Lower lobe of right lung (tissue), 2 donors: ENCODE measurements at places on chromosomes 11 and 22.

GRCh38 chr11:12285106-12285505 is 92.3 kb upstream of the PARVA start:
- DNase-seq: no peak

DNA sequence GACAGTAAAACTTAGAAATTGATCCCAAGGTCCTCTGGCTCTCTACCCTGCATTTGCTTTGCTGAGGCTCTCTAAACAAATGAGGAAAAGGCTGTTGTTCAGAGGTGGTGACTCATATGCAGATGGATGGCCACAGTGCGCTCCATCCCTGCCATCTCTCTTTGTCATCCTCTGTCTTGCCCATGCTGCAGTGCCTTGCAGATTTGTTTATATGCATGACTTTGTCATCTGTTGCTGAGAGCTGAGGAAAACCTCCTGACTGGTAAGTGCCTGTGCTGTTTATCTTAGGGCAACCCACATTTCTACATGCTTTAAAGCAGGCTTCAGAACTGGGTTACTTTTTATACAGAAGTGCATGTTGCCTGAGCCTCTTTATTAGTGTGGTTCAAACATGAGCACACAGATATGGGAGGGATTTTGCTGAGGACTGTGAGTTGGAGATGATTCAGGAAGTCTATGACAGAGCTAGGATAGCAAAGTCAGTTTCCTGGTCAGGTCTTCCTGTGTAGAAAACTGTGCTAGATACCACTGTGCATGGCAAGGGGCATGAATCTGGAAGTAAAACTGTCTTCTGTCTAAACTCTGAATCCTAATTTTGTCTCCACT is 57.4 kb downstream of the JAM3 start:
- DNase-seq: no peak

DNA sequence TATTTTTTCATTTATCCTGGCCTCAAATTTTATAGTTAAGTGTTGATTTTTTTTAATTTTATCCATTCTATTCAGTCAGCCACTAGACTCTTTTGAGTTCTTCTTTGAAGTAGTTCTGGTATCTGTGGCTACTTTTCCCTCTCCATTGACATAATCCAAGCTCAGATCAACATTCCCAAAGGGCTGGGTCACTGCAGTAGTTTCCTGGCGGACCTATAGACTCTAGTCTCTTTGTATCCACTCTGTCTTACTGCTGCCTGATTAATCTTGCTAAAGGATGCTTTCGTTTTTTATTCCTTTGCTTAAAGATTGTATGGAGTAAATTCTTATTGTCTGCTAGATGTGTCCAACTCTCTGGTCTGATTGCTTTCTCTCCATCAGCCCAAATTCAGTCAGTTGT is 87.6 kb downstream of the UVRAG start:
- DNase-seq: no peak

DNA sequence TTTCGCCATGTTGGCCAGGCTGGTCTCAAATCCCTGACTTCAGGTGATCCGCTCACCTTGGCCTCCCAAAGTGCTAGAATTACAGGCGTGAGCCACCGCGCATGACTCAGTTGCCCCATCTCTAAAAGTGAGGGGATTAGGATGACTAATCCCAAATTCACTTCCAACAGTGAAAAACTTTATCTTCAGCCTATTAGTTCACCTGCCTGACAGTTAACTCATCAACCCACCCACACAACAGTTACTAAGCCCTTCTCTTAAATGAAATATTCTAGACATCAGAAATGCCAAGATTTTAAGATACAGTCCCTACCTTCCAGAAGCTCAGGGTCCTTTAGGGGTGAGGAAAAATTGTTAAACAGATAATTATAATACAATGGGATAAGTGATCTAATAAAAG is 2.0 kb upstream of the ANKRD42 start:
- no peak for DNase-seq

DNA sequence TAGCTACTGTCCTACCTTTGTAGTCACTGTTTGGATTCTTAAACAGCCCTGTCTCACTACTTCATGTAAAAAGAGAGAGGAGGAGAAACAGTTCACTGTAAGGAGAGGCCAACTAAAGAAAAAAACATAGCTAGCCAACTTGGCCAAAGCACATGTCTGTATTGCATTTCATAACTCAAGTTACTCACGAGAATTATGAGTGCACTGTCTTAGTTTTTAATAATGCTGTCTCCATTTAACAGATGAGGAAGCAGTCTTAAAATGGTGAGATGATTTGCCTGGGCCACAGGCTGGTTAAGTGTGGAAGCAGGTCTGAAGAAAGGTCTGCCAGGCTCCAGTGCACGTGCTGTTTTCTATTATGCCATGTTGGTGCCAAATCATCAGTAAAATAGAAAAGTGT is 104.5 kb downstream of the UVRAG start:
- no peak for DNase-seq

- no peak for DNase-seq
Observed at GRCh38 chr11:110777775-110778174, 65.5 kb upstream of the ARHGAP20 start.

DNA sequence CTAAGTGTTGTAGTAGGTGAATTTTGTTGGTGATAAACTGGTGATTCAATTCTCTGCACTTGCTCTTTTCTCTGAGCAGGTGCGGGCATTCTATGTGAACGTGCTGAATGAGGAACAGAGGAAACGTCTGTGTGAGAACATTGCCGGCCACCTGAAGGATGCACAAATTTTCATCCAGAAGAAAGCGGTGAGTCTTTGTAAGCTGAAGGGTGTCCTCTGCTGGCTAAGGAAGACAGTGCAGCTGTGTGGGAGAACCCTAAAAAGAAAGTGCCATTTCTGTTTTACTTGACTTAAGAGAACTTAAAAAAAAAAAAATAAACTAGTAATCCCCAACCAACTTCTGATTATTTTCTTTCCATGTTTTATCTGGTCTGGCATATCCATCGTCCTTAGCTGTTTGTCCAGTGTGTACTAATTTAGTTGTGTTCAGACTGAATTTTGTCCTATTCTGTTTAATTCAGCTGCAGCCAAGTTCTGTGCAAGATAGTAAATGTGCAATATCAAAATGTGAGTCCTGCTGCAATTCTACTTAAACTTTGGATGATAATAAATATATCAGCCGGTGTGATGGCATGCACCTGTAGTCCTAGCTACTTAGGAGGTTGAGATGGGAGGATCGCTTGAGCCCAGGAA is 29.6 kb downstream of the CAT start:
- no peak for DNase-seq

DNA sequence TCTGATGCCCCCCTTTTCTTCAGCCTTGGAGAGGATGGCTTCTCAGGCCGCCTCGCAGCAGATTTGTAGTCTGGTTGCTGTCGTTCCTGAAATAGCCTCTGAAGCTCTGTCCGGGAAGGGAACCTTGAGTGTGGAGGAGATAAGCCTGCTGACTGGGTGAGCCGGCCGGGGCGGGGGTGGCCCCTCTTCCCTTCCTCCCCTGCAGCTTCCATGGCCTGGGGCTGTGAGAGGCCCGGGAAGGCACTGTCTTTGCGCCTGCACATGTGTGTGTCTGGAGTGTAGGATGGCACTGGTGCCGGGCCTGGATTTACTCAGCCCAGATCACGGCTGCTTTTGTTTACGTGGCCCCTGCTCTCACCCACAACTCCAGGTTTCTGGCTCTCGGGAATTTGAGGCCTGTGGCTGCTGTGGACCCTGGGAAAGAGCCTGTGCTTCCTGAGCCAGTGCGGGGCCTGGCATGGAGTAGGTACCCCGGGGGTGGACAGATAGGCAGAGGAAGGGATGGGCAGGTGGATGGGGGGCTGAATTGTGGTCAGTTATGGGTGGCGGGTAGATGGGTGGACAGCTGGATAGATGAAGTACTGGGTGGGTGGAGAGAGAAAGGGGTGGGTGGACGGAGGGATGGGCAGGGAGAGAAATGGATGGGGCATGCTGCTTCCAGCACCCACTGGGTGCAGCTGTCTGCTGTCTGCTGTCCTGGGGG is 16.6 kb downstream of the KCNQ1 start:
- no peak for DNase-seq

GRCh38 chr11:2129699-2130366 is 9.4 kb downstream of the IGF2 start:
- DNase-seq: no peak

DNA sequence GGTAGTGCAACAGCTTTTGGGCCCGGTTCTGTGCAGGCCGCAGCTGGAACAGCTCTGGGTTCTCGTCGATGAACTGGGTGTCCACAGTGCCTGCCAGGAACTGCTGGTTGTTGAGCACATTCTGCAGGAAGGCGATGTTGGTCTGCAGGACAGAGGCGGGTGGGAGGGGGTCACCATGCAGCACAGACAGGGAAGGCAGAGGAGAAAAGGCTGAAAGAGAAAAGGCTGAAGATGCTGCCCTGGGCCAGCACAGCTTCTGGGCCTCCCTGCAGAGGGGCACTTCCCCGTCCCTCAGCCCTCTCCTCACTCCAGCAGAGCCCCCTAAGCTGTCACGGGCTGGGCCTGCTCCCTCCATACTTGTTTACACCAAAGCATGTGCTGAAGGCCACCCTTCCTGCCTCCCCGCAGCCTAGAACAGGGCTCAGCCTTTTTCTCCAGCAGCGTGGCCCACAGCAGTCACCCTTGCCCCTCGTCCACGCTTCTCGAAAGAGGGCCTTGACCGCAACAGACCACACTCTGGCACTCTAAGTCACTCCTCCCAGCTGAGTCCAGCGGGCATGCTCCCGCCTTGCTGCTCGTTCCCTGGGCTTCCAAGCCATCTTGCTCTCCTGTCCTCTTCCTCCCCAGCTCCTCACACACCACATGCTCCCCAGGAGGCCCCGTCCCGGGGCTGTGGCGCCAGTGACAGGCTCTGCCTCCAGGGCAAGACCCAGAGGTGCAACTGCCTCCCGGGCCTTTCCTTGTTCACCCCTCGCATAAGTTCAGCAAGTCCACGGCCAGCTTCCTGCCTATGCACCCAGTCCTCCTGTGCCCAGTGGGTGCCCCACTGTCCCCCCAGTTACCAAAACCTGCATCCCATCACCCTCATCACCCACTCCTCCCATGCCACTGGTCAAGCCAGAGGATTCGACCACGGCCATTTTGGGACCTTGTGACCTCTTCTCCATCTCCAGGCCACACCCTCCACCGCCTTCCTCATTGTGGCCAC is 3.3 kb upstream of the LRFN4 start:
- DNase-seq: peak; percentile 41

GRCh38 chr11:120752668-120753067 is 241.1 kb downstream of the GRIK4 start:
- DNase-seq: no peak

- no peak for DNase-seq
Observed at GRCh38 chr11:131758726-131759125, 388.3 kb downstream of the NTM start.

- DNase-seq: no peak
Observed at GRCh38 chr11:2826679-2827056, 58.9 kb downstream of the CDKN1C start.

DNA sequence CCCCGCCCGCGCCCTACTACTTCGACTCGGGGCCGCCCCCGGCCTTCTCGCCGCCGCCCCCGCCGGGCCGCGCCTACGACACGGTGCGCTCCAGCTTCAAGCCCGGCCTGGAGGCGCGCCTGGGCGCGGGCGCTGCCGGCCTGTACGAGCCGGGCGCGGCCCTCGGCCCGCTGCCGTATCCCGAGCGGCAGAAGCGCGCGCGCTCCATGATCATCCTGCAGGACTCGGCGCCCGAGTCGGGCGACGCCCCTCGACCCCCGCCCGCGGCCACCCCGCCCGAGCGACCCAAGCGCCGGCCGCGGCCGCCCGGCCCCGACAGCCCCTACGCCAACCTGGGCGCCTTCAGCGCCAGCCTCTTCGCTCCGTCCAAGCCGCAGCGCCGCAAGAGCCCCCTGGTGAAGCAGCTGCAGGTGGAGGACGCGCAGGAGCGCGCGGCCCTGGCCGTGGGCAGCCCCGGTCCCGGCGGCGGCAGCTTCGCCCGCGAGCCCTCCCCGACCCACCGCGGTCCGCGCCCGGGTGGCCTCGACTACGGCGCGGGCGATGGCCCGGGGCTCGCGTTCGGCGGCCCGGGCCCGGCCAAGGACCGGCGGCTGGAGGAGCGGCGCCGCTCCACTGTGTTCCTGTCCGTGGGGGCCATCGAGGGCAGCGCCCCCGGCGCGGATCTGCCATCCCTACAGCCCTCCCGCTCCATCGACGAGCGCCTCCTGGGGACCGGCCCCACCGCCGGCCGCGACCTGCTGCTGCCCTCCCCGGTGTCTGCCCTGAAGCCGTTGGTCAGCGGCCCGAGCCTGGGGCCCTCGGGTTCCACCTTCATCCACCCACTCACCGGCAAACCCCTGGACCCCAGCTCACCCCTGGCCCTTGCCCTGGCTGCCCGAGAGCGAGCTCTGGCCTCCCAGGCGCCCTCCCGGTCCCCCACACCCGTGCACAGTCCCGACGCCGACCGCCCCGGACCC is 17.4 kb upstream of the ACR start:
- no peak for DNase-seq

GRCh38 chr11:126607374-126607773 is 251.9 kb downstream of the ST3GAL4 start:
- DNase-seq: no peak

DNA sequence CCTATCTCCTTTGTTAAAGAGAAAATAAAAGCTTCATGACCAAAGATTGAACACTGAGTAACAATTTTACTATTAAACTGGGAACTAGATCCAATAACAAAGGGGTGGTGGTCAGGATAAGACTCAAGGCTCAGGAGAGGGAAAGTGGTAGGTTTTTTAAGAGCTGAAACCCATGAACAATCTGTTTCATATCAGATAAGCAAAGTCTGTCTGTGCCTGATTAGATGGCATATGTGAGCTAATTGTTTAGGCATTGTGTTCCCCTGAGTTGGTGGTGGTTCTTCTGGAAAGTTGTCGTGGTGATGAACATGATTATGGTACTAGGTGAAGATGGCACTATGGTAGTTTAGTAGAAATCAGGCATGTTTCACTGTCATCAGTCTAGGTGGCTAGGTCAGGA is 24.4 kb downstream of the USP47 start:
- no peak for DNase-seq

DNA sequence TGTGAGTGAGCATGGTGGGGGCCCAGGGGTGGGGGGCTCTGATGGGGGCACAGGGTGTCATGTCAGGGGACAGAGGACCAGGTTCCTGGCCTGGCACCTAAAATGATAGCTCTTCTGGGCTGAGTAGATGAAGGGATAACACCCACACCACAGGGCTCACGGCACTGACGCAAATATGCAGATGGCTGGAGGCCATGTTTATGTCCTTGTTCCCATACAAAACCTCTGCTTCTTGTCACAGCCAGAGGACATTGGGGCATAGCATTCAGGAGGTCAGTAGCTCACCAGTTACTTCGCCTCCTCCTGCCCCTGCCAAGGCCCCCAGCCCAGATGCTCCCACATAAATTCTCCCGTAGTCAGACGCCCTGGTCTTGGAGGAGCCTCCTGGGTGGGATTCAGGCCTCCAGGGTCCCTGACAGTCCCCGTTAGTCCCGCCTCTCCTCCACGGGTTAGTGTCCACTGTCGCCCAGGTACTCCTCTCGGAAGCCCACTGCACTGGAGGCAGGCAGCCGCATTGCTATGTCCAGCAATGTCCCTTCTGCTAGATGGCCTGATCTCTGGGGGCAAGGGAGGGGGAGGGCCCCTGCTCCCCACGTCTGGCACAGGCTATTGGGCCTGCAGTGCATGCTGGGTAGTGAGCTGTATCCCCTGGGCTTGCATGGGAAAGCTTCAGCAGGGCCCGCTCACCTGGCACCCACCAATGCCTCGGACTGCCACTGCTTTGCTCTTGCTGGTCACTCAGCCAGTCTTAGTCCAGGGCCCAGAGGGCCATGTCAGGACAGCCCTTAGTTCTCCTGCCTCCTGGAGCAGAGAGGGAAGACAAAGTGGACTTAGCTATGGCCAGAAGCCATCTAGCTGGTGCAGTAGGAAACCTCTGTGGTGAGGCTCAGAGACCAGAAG is 75.6 kb upstream of the MYOD1 start:
- no peak for DNase-seq

- DNase-seq: no peak
Observed at GRCh38 chr22:33470456-33470855, 412.3 kb upstream of the SYN3 start.

- no peak for DNase-seq
Observed at GRCh38 chr11:86365546-86365945, 9.1 kb upstream of the CCDC81 start.
